BJ (cell line): ENCODE measurements at places on chromosomes 11 and 22. TPM values are rescaled to one million over a fixed set of nuclear protein-coding genes. Genes with fewer than 3 reads are reported as not detected.

DNA sequence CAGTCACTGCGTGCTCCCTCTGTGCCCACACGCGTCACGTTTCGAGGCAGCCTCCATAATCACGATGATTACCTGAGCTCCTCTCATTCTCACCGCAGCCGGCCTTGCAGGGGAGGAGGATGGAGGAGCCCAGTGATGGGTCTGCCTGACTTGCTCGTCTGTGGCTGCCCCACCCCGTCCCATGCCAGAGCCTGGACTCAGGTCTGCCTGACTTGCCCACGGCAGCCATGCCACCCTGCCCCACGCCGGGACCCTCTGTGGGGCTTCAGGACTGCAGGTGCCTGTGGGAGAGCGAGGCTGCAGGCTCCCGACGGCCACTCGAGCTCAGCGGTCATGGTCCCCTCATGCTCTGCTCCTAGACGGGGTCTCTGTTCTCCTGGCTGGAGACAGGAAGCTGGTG lies 1025.1 kb downstream of the BRD1 start:
- DNase-seq, result no peak

DNA sequence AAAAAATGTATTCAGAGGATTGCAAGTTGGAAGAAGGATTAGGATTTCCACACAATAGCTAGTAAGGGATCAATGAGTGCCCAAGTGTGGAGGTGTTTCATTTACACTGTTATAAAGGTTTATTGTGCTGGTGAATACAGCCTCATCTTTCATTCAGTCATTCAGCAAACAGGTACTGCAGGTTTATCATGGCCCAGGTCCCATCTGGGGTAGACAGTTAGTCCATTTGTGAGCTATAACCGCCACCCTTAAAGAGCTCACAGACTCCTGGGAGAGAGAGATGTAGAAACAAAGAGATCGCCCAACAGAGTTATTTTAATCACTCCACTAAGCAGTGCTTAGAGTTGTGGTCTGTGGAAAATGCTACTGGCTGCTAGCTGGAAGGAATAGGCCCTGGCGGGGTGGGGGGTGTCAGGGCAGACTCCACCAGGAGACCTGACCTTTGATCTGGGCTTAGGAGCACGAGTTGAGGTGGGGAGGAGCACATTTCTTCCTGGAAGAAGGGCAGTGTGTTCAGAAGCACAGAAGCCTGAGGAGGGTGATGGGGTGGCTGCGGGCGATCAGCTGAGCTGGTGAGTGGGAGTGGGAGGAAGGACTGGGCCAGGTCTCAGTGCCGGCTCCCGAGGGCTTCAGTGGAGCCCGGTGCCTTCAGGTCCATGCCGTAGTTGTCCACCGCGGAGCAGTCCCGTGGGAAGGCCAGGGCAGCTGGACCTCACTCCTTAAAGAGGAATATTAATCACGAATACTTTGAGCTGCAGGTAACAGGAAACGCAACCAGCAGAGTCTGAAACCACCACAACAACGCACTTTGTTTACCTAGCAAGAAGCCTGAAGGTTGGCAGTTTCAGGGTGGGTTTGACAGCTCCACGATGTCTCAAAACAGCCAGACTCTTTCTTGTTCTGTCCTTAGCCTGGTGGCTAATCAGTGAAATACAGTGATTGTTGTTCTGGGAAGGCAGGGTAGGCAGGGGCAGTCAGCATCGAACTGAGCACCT lies 11.2 kb downstream of the TOM1 start:
- no peak for DNase-seq

- DNase-seq, result no peak
Observed at GRCh38 chr11:64778223-64778472, 194 bp downstream of the SF1 start.

PNPLA5 gene
- polyA plus RNA-seq, result not detected in 2 replicates

DNA sequence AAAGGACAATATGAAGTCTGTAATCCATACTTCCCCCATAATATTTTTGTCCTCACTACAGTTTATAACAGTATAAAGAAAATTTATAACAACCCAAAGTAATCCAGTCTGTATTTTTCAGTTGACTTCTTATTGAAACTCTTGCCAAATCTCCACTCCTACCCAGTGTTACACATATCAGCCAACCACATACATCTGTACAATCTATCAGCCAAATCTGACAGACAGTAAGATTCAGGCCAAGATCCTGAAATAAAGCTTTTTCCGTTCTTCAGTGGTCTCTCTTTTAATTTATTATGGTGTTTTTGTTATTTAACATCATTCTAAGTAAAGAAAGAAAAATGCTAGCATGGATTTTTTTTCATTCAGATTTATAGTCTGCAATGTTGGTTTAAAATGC lies 2370.9 kb upstream of the RAG2 start:
- DNase-seq, result no peak
